H9 (cell line): ENCODE measurements at places on chromosomes 5 and 9.

DNA sequence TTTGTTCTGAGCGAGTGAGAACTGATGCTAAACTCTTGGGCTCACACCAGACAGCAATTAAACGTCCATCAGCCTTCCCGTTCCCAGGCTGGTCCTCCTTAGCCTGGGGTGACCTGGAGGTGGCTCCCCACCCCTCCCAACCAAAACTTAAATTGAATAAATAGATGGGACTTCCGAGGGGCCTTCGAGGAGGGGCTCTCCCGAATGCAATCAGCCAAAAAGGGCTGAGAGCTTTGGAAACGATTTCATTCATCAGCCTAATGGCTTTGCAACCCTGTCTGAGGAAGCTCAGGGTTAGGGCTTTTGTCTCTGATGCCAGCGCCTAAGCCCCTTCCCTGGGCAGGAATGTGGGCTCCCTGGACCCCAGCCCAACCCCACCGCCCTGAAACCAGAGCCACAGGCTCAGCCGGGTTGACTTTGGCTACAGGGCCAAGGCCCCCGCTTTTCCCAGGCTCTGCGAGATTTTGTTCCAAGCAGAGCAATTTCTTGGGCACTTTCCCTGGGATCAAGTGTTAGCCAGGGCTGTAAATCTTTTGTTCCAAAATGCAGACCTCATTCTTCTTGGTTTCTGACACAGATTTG lies 29.2 kb downstream of the LHX3 start:
- no peak overlapping the region for H3K27ac ChIP-seq
- H3K4me3 ChIP-seq: no peak overlapping the region; the same call in 2 of the 3 replicates
- DNase-seq: no peak
- no peaks in the 10 kb centered on the region for H3K36me3 ChIP-seq
- H3K4me1 ChIP-seq: peaks cover 1% of the 10 kb centered on the region; the same call in 1 of the 2 replicates
- no peaks in the 10 kb centered on the region for H3K27me3 ChIP-seq

DNA sequence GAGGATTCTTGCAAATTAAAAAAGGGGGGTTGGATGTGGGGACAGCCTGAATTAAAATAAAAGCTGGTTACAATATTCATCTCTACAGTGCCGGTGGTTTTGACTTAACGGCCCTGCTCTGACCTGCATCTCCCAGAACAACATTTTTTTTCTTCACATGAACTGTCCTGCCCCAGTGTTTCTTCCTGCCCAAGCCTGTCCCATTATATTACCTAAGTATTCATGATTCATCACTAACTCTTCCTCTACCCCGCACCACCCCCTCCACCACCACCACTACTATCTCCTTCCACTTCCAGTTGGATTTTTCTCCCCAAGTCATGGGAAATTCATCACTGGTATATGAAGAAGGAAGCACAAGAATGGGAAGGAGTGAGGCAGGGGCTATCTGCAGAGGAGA lies 90.1 kb downstream of the ZFAND5 start:
- no peaks in the 10 kb centered on the region for H3K27me3 ChIP-seq
- H3K36me3 ChIP-seq: no peaks in the 10 kb centered on the region
- no peak for DNase-seq
- H3K27ac ChIP-seq: no peak overlapping the region

GRCh38 chr5:158320934-158321333 lies 462.0 kb upstream of the CLINT1 start:
- H3K36me3 ChIP-seq: no peaks in the 10 kb centered on the region
- no peak overlapping the region for H3K4me3 ChIP-seq
- no peaks in the 10 kb centered on the region for H3K27me3 ChIP-seq
- H3K27ac ChIP-seq: no peak overlapping the region

GRCh38 chr5:36441280-36441679 lies 139.6 kb upstream of the RANBP3L start:
- no peaks in the 10 kb centered on the region for H3K36me3 ChIP-seq
- H3K4me3 ChIP-seq: no peak overlapping the region

GRCh38 chr9:71737455-71737854 lies 30.9 kb downstream of the CEMIP2 start:
- no peaks in the 10 kb centered on the region for H3K27me3 ChIP-seq
- H3K36me3 ChIP-seq: peaks cover 80% of the 10 kb centered on the region
- H3K4me3 ChIP-seq: no peak overlapping the region
- H3K4me1 ChIP-seq: no peaks in the 10 kb centered on the region
- DNase-seq: no peak

GRCh38 chr5:98308231-98308630 lies 465.2 kb upstream of the RGMB start:
- DNase-seq: no peak
- H3K27me3 ChIP-seq: no peaks in the 10 kb centered on the region
- H3K36me3 ChIP-seq: no peaks in the 10 kb centered on the region

GRCh38 chr5:126947146-126948010 lies 83.0 kb downstream of the MARCHF3 start:
- no peaks in the 10 kb centered on the region for H3K27me3 ChIP-seq
- no peak overlapping the region for H3K27ac ChIP-seq
- H3K36me3 ChIP-seq: no peaks in the 10 kb centered on the region
- peaks cover 2% of the 10 kb centered on the region; the same call in 1 of the 2 replicates for H3K4me1 ChIP-seq

DNA sequence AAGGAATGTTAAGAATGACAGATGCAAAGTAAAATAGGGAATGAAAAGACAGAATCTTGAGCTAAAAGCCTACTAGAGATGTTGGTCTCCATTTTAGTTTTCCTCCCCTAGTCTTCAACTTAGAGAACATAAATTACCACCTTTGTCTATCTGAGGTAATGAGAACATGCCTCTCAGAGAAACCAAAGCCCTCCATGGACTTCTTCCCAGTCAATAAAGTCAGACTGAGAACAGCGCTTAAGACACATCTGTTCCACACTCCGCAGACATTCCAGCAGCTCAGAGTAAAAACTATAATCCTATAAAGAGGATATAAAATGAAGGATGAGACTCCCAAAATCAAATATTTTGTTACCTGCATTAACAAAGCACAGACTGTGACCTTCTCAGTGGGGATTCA lies 79.2 kb downstream of the DPYSL3 start:
- H3K4me1 ChIP-seq: peaks cover 8% of the 10 kb centered on the region; the same call in 1 of the 2 replicates
- no peaks in the 10 kb centered on the region for H3K27me3 ChIP-seq
- H3K27ac ChIP-seq: no peak overlapping the region
- no peak for DNase-seq
- peaks cover 25% of the 10 kb centered on the region; the same call in 2 of the 3 replicates for H3K36me3 ChIP-seq

DNA sequence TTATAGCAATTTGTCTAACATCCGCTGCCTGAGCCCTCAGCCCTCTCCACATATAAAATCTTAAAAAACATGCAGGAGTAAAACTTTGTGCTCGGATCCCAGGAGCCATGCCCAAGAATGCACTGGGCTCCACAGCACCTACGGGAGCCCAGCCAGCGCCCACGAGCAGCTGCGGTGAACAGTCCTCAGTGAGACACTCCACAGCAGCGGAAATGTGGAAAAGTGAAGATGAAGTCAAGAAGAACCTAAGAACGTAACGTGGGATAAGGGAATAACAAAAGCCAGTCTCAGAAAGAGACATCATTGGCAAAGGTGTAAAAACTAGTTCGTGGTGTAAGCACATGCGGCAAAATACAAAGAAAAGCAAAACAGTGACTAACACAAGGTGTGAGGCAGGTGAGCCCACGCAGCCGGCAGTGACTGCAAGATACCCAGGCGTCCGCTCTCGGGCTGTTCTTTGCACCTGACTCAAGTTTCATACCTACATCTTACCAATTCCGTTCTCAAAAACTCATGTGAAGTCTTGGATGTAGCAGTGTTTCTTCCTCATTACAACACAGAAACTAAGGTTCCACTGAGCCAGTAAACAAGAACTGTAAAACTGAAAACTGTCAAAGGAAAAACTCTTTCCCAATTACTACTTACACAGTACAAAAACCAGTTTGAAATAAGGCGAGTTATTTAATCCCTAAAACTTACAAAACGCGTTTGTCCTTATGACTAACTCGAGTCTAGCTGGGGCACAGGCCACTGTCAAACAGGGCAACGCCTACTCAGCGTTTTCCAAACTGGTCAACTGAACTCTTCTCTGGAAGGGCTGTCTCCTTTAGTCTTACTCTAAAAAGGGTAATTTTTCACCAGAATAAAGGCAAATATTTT lies 1.7 kb downstream of the CAMSAP1 start:
- no peaks in the 10 kb centered on the region; the same call in 1 of the 2 replicates for H3K4me1 ChIP-seq
- no peaks in the 10 kb centered on the region; the same call in 1 of the 2 replicates for H3K27me3 ChIP-seq
- no peak for DNase-seq
- peak overlapping the region; percentile 92 for H3K4me3 ChIP-seq

DNA sequence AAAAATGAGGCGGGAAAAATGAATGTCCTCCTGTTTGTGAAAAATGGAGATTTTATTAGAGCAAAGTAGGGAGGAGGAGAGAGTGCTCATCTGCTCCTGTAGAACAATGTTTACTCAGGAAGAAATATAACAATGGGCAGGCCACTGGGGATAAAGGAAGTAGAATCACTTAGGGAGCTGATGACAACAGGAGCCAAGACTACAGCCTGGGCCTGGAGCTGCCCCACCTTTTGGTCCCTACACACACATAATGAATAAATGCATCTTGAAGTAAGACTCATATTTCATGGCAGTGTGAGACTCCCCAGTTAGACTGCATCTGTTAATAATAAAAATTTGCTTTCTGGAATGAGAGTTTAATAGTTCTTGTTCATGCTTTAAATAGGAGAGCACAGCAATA lies 1939.8 kb downstream of the EFNA5 start:
- DNase-seq: no peak
- H3K27ac ChIP-seq: no peak overlapping the region
- H3K4me1 ChIP-seq: no peaks in the 10 kb centered on the region
- H3K4me3 ChIP-seq: no peak overlapping the region

DNA sequence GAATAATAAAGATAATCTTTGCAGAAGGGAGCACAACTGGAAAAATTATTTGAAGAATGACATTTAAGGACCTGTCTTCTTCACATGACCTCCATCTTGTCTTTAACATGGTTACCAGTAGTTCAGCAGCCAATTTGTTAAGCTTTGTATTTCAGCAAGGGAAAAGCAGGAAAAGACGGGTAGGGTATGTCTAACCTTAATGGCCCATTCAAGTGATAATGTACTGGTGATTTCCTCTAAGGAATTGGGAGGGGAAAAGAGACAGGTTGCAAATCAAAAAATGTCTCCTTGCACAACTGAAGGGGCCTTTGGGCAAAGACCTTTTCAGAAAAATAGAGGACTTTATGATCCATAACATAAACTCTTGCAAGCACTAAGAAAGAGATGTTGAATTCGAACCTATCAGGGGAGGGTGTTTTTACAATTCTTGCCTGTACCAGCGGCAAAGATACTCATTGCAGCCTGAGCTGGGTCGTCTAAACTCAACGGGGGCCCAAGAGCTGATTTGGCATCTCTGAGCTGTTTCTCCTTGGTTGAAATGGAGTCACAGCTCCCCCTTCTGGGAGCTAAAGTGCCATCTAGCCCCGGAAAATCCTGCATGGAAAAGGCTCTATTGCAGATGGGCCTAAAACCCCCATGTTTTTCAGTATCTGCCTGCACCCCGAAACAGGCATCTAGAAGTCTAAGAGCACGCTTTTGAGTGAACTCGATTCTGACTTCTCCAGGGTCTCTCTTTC lies 3.8 kb downstream of the BRINP1 start:
- DNase-seq: peak; percentile 87
- peaks cover 11% of the 10 kb centered on the region for H3K36me3 ChIP-seq
- H3K27me3 ChIP-seq: no peaks in the 10 kb centered on the region; the same call in 1 of the 2 replicates

DNA sequence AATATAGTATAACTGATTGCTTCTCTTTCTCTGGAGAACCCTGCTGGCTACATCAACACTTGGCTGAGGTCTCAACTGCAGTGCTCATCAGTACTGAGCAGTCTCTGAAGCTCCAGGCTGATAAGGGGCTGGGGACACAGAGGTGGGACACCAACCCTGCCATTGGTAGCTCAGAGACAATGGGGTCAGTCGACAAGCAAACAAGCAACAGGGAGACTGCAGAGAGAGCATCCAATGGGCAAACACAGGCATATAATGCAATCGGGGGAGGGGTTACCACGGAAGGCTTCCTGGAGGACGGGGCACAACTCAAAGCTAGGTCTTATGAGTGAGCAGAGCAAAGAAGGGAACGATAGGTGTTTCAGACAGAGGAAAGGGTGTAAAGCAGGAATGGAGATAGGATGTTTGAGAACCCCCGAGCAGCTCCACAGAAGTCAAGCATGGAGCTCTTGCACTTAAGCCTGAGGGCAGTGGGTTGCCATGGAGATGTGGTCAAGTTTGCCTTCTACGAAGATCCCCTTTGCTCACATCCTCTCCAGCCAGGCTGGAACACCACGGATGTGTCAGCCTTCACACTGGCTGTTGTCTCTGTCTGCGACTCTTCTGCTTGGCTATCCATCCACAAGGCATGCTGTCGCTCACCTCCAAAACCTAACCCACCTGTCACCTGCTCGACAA lies 21.5 kb upstream of the AKNA start:
- no peak overlapping the region for H3K4me3 ChIP-seq
- no peak overlapping the region for H3K27ac ChIP-seq
- H3K4me1 ChIP-seq: peaks cover 5% of the 10 kb centered on the region; the same call in 1 of the 2 replicates
- no peak for DNase-seq
- no peaks in the 10 kb centered on the region for H3K36me3 ChIP-seq
- H3K27me3 ChIP-seq: no peaks in the 10 kb centered on the region
